GM03348 (cell line): ENCODE measurements at places on chromosomes 6 and 20.

DNA sequence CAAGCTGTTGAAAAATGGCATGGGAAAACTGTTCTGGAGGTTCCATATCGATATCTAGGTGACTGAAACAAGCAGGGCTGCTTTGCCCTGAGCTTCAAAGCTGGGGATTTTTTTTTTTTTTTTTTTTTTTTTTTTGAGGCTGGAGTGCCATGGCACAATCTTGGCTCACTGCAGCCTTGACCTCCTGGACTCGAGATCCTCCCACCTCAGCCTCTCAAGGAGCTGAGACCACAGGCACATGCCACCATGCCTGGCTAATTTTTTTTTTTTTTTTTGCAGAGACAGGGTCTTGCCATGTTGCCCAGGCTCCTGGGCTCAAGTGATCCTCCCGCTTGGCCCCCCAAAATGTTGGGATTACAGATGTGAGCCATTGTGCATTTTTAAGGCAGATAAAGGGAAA is 11.0 kb downstream of the ERGIC3 start:
- DNase-seq, result no peak

GRCh38 chr20:52429029-52429428 is 237.4 kb upstream of the ZFP64 start:
- no peak for DNase-seq

- DNase-seq, result no peak
Measured at GRCh38 chr20:2301164-2301622, 5.4 kb downstream of the TGM3 start.

- DNase-seq, result no peak
Measured at GRCh38 chr6:14284969-14285590, 167.5 kb downstream of the CD83 start.

DNA sequence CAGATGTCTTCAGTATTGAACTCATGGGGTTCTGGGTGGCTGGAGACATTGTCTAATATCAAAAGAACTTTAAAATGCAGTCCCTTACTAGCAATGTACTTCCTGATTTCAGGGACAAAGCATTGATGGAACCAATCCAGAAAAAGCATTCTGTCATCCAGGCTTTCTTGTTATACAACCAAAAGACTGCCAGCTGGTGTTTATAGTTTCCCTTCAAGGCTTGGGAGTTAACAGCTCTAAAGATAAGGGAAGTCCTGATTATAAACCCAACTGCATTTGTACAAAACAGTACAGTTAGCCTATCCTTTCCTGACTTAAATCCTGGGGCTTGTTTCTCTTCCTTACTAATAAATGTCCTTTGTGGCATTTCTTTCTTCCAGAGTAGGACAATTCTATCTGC is 160.0 kb downstream of the COL21A1 start:
- no peak for DNase-seq

- DNase-seq, result peak; percentile 43
Measured at GRCh38 chr6:113860181-113860955, 3.2 kb downstream of the MARCKS start.

- DNase-seq, result peak; percentile 90
Measured at GRCh38 chr20:32727683-32728082, 15.6 kb downstream of the COMMD7 start.

GRCh38 chr6:37171970-37172812 is 2.2 kb downstream of the PIM1 start:
- DNase-seq, result peak; percentile 70
